ENCODE measurements at places on chromosomes 4 and X. TPM values are rescaled to one million over a fixed set of nuclear protein-coding genes. Genes with fewer than 3 reads are reported as not detected.

Gene ZNF141
- 4.8 TPM for total RNA-seq

Gene MCTS1
- 32.6 TPM for total RNA-seq

Gene CNOT6L
- total RNA-seq: 8.0 TPM

Gene GPM6B
- total RNA-seq: 7.7 TPM

Gene ARHGAP24
- 43.5 TPM for total RNA-seq
